BE2C (cell line): ENCODE measurements at places on chromosomes 13 and 19.

- no peak for DNase-seq
These were observed 1.4 kb downstream of the NPAS1 start for GRCh38 chr19:47020992-47021496.

DNA sequence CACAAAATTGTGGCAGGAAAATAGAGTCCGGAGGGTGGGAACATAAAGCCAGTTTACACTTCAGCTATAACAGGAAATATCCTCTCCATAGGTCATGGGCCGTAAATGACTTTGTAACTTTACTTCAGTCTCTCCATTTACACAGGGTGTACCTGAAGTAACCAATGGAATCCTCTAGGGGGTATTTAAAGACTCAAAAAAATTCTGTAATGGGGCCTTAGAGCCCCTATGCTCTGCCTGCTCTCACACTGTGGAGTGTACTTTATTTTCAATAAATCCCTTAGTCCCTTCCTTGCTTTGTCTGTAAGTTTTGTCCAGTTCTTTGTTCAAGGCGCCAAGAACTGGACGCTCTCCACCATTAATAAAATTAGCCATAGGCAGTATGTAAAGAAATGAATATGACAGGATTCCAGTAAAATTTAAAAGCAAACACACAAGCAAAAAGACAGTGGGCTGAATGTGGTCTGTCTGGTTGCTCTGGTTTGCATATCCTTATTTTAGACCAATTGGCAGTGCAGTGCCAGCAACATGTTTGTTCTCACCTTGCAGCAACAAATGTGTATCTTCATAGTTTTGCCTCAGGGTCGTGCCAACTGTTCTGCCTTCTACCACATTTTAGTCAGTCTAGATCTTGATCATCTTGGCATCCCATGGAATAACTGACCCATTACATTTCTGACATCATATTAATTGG lies 801.5 kb upstream of the SPRY2 start:
- DNase-seq, result no peak

GRCh38 chr13:108056278-108056677 lies 159.1 kb downstream of the LIG4 start:
- no peak for DNase-seq

- DNase-seq, result no peak
These were observed 33.9 kb upstream of the CCNE1 start for GRCh38 chr19:29777781-29778309.

DNA sequence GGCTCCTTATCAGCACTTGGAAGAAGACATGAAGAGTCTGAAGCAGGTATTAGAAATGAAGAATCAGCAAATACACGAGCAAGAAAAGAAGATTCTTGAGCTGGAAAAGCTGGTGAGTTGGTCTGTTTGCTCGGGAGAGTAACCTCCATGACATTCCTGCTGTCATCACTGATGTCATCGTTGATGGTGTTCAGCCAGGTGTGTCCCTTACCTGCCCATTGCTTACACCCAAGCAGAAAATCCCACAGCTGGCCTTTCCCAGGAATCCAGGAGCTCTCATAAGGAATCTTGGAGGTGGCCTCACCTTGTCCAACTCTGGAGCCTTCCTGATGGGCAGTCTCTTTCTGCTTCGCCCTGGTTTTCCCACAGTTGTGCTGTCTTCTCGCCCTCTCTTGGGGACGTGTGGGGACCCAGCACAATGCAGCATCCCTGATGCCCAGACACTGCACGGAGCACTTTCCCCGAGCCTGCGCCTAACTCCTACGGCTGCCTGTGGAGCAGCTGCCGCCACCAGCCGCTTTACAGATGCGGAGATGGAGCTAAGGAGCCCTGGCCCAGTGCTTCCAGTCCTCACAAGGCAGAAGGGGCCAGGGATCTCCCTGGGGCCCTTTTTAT lies 97.0 kb downstream of the SLC7A1 start:
- no peak for DNase-seq

- DNase-seq, result no peak
These were observed 125.0 kb downstream of the TNFRSF19 start for GRCh38 chr13:23695196-23695595.

DNA sequence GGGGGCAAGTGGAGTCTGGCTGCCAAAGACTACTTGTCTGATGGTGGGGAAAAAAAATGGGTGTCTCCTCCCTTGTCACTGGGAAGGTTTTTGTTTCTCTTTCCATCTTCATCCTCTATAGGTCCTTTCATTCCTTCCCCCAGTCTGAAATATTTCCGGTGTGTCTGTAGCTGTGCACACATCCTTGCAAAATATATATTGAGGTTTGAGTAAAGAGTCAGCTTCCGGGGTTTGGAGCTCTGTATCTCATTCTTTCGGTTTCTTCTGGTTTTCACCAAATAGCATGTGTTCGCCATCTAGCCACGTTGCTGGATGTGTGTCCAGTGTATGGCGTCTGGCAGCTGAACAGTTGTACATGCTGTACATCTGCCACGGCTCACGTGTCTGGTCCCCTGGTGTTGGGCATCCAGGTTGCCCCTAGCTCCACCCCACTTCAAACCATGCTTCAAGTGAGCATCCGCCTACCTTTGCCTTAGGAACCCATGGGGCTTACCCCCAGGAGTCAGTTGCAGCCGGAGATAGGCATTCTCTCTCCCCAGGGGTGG lies 142.2 kb downstream of the SIPA1L3 start:
- DNase-seq, result no peak

GRCh38 chr19:55581823-55582223 lies 1.2 kb upstream of the ZNF579 start:
- DNase-seq, result no peak

- no peak for DNase-seq
These were observed 117.3 kb downstream of the RAB20 start for GRCh38 chr13:110444226-110444653.

DNA sequence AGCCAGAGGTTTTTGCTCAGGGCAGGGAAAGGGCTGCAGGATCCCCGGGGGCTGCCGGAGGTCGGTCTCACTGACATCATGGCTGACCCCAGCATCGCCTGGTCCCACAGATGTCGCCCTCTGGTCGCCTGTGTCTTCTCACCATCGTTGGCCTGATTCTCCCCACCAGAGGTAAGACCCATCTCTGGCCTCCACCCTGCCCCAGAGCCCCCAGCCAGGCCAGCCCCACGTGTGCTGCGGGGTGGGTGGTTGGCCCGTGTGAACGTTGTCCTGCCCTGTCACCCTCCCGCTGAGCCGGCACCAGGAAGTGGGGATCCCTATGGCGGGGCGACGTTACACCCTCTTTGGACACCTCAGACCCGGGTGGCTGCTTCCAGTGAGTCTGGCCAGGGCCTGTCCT lies 906 bp downstream of the FXYD5 start:
- no peak for DNase-seq

DNA sequence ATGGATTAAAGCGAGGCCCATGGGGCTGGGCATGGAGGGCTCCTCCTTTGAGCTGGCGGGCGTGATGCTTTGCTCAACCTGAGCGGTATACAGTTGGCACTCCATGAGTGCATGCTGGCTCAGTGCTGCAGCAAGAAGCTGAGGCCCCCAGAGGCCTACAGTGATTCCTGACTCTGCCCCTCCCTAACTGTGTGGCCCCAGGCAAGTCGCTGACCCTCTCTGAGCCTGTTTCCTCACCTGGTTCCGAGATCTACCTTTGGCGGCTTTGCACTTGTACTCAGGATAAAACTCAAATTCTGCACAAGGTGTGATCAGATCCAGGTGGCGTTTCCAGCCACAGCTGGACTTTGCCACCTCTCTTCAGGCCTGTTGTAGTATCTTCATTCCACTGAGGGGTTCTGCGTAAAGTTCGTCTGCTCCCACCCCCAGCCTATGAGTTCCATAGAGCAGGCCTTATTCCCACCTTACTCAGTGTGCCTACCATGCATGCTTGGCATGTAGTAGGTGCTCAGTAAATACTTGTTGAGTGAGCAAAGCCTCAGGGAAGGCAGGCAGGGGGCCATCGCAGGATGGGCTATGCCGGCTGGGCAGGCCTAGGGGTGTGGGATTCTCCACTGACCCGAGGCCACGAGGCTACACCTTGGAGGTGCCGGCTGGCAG lies 7.9 kb downstream of the LRP3 start:
- no peak for DNase-seq

DNA sequence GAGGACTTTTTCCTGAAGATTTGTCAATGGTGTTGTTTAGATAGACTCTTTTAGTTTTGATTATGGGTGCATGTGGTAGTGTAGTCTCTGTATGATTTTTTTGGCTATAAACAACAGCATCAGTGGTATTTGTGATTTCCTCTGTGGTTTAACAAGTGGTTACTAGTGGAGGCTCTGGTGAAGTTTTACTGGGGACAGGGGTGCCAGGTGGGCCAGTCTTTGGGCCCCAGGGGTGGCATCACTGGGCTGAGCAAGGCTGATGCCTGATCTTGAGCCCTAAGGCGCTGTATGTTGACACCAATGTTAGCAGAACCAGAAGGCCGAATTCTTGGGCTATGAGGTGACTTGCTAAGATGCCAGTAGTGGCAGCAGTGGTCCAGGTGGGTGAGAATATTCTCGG lies 811.4 kb downstream of the DACH1 start:
- no peak for DNase-seq

DNA sequence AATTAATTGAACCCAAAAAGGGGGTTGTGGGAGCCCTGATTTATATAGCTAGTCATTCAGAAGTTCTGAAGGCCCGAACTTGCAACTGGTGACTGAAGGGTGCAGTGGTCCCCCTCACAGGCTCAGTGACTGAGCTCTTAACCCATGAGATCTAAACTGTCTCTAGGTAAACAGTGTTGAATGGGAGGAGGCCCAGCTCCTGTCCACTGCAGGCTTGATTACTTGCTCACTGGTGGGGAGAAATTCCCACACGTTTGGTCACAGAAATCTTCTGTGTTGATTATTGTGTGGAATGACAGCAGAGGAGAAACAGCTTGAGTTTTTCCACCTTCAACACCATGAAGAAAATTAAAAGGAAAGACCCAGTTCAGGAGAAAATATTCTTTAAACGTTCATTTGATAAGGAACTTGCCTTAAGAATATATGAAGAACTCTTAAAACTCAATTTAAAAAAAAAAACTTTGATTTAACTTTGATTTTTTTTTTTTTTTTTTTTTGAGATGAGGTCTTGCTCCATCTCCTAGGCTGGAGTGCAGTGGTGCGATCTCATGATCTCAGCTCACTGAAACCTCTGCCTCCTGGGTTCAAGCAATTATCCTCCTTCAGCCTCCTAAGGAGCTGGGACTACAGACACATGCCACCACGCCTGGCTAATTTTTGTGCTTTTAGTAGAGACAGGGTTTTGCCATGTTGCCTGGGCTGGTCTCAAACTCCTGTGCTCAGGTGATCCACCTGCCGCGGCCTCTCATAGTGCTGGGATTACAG lies 249.3 kb downstream of the UQCRFS1 start:
- no peak for DNase-seq

DNA sequence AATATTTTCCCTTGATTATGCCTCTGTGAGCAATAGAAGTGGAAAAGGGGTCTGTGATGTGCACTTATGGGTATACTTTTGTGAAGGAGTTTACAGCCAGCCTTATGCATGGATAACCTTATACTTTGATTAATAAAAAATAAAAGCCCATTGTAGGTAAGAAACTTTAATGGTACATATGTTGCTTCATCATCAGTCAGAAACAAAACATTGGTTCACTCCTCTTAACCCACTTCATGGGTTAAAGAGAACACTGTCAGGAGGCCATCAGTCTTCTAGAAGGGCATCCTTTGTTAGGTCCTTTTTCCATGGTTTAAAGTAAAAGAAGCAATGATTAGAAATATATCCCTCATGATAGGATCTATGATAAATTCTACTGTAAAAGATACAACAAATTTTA lies 952.1 kb upstream of the MIR17HG start:
- no peak for DNase-seq

DNA sequence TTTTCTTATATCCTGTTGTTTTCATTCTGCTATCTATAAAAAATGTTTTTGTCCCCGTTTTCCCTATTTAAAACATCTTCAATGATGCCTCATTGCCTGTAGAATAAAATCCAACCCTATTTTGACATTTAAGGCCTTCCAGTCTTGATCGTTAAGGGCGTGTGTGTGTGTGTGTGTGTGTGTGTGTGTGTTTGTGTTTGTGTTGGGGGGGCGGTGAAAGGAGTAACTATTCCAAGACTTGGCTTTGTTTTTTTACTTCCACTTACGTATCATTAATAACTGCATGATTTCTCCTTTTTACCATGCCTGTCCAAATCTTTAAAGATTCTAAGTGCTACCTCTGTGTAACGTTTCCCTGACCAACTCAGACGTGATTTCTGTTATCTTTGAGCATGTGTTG lies 784 bp downstream of the PIBF1 start:
- DNase-seq, result no peak

GRCh38 chr19:3950871-3951861 lies 18.3 kb downstream of the NMRK2 start:
- no peak for DNase-seq

DNA sequence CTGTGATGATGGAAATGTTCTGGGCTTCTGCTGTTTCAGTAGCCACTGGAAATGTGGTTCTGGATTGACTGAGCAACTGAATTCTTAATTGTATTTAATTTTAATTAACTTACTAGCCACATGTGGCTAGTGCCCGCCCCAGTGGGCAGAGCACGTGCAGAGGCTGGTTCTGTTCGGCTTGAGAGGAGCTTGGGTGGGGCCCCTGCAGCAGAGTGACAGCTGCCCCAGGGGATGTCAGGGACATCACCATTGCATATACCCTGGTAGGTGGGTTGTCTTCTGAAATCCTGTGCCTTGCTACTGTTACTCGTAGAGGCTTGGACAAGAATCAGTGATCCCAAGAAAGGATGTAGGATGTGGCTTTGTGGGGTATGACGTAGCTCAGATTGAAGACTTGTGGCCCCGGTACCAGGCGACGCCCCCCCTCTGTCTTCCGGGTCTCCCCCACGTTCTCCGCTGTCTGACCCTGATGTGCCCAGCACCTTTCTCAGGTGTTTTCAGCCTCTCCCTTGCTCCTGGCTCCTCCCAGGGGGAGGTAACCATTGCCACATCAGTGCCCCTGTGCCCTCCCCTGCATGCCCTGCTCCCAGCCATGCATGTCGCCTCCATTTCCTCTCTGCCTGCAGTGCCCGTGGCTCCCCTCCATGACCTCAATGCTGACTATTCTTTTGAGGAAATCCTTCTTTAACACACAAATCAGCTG lies 102.6 kb upstream of the RNF113B start:
- DNase-seq, result peak; percentile 72

DNA sequence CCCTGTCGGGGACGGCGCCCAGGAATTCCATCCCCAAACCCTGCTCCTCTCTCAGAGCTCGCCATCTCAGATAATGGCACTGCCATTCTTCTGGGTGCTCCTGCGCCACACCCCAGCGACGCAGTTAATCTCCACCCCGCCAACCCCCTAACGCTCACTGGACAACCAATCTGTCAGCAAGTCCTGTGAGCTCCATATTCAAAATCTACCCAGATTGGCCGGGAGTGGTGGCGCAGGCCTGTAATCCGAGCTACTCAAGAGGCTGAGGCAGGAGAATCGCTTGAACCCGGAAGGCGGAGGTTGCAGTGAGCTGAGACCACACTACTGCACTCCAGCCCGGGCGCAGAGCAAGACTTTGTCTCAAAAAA lies 18.6 kb downstream of the FCGBP start:
- no peak for DNase-seq

GRCh38 chr19:54485851-54486250 lies 12.8 kb upstream of the CDC42EP5 start:
- no peak for DNase-seq

DNA sequence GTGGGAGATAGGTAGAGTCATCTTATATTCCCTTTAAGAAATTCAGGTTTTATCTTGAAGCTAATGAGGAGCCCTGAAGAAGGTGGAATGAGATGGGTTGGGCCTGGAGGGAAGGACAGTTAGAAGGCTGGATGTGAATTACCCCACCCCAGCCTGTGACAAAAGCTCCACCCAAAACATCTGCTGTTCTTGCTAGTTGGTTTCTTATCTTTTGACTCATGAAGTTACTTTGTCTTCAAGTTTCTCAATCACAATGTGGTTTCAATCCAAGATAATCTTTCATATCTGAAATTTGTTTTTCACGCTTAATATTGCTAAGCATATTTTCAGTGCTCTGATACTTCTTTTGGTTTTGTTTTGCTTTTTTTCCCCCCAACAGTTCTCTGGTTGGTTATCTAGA lies 38.3 kb upstream of the HMGB1 start:
- no peak for DNase-seq
